CD4-positive, alpha-beta T cell treated with Interleukin-15 for 1 hour (primary cell): ENCODE measurements at places on chromosomes 11 and 22.

GRCh38 chr11:77517753-77518152, 43.9 kb upstream of the PAK1 start:
- DNase-seq = no peak

DNA sequence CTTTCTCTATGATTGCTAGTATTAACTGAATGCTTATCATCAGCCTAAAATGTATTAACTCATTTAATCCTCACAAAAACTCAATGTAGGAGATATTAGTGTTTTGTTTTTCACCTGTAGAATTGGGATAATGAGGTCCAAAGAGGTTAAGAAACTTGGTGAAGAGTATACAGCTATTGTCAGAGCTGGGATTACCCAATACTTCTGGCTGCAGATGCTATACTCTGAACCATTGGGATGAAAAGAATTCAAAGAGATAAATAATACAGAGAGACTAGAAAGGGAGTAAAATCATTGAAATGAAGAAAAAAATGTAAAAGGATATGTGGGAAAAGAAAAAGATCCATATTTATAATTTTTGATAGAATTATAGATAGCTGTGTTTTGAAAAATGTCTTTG, 137.1 kb downstream of the TRPC6 start:
- DNase-seq = no peak

GRCh38 chr11:74397501-74398243, 561 bp downstream of the PGM2L1 start:
- peak; percentile 44 for DNase-seq

DNA sequence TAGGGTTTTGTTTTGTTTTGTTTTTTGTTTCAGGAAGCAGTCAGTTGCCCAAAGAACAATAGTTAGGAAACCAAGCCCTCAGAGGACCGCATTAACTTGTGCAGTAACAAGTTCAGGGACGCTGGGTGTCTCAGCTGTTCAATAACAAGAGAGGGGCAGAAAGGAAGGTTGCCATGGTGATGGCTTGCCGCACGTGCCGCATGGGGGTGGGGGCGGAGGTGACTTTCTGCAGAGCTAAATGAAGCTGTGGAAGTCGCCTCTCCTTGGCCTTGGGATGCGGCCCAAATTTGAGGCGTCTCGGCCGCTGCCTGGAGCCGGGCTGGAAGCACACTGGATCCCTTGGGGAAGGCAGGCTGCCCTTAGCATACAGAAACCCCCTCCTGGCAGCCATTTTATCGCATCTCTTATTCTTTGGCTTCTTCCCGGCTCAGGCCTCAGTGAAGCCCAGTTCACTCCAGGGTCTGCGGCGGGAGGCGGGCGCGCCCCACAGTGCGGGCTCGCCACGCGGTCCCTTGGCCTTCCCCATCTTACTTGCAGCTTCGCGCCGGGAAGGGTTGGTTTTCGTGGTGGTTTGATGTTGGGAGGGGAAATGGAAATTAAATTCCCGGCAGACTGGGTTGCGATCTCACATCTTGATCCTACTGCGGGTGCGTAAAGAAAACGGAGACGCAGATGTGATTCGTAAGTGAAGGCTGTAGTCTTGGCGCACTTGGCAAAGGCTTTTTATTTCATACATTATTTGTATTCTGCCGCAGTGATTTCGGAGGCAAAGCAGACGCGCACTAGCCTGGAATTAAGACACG, 94.3 kb downstream of the SLC17A6 start:
- DNase-seq = no peak

- no peak for DNase-seq
These were observed 71.3 kb downstream of the TP53I11 start for GRCh38 chr11:44879432-44879831.

- DNase-seq = no peak
These were observed 857 bp downstream of the ARCN1 start for GRCh38 chr11:118572981-118573550.

DNA sequence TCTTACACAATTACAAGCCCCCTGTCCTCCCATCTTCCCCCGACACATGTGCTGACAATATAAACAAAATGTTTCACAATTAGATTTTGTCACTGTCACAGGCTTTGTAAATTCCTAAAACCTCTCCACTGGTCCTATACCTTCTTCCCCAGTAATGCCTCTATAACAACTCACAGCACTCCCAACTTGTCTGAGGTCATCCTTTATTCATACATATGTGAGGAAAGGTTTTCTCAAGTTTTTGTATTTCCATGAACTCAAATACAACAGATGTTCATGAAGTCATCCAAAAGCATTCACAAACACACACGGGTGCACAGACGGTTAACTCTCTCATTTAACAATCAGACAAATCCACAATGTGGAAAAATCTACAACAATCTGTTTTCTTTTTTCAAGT, 1.9 kb downstream of the OR52H1 start:
- DNase-seq = no peak
